ENCODE measurements at places on chromosomes 1 and 21. TPM values are rescaled to one million over a fixed set of nuclear protein-coding genes. Genes with fewer than 3 reads are reported as not detected.

COL11A1 gene
- total RNA-seq, result 1.0 TPM

CENPL gene
- total RNA-seq, result 14.2 TPM

MCOLN2 gene
- 3.1 TPM for total RNA-seq

DNA sequence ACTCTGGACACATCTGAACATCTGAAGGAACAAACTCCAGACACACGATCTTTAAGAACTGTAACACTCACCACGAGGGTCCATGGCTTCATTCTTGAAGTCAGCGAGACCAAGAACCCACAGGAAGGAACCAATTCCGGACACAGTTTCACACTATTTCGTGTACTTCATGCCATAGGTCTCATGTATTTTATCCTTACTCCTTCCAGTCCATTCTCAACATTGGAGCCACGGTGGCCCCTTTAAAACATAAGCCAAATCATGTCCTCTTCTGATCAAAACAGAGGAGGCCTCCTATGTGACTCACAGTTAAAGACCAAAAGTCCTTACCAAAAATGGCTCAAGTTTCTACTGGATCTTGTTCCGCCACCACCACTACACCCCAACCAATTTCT, 29.8 kb upstream of the RCOR3 start:
- no peak for DNase-seq

DNA sequence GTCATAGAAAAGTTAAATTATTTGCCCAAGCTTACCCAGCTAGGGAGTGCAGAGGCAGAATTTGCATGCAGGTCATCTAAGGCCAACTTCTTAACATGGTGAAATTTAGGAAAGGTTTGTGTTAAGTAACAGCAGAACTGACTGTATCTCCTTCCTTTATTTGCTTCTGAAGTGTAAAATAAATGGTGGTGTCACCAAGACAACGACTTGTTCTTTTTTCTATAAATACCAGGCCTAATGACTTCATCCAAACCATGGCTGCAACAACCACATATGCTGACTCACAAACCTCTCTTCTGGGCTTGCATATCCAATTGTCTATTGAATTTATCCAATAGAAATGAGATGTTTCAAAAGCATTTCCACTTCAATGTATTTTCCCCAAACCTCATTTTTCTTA, 19.1 kb downstream of the COL24A1 start:
- DNase-seq, result peak; percentile 4

MANEAL gene
- 30.0 TPM for total RNA-seq

DNA sequence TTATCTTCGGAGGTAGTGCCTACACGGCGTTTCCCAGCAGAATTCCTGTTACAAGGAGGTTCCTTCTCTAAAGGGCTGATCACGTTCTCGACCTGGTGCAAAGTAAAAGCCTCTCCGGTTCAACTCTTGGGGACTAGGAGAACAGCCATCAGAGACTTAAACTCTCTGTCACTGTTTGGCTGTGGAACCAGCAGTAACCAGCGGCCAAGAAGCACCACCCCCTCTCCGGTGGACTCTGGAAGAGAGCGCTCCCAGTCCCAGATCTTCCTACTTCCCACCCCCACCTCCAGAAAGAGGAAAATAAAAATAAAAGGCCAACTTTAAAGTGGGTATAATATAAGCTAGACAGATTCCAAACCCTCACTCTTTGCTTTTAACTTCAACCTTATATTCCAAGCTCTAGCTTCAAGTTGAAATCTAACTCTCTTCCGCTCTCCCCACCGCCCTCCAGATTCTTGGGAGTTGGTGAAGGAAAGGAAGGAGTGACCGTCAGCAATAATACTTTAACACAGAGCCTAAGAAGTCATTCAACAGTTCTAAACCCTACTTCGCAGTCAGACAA, 2.9 kb downstream of the BRINP3 start:
- no peak for DNase-seq

Measured in Caki2 (cell line).